ENCODE measurements at places on chromosomes 6 and 20.

GRCh38 chr6:122289762-122290539 is 109.5 kb upstream of the HSF2 start:
- DNase-seq, result no peak

DNA sequence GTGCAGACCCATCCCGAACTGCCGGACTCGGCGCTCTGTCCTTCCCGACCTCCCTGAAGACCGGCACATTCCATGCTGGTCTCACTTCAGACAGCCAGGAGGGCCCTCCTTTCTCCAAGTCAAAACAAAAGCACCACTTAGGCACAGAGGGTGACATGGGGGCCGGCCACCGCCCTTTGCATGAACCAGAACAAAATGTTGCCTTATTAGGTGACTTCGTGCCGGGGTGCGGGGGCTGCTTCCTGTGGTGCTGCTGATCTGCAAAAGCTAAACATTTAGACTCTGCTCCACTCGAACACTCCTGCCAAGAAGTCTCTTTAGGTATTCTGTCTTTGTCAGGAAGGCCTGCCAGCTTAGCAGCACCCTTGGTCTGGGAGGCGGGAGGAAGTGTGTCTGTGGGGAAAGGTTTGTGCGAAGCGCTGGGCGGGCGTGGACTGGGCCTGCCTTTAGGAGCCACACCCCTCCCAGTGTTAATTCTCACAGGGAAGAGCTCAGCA is 133.8 kb downstream of the SMOC2 start:
- no peak for DNase-seq

- no peak for DNase-seq
Observed at GRCh38 chr20:38406476-38406875, 28.7 kb downstream of the SNHG17 start.

- DNase-seq, result no peak
Observed at GRCh38 chr6:159062976-159063375, 18.2 kb upstream of the TAGAP start.

DNA sequence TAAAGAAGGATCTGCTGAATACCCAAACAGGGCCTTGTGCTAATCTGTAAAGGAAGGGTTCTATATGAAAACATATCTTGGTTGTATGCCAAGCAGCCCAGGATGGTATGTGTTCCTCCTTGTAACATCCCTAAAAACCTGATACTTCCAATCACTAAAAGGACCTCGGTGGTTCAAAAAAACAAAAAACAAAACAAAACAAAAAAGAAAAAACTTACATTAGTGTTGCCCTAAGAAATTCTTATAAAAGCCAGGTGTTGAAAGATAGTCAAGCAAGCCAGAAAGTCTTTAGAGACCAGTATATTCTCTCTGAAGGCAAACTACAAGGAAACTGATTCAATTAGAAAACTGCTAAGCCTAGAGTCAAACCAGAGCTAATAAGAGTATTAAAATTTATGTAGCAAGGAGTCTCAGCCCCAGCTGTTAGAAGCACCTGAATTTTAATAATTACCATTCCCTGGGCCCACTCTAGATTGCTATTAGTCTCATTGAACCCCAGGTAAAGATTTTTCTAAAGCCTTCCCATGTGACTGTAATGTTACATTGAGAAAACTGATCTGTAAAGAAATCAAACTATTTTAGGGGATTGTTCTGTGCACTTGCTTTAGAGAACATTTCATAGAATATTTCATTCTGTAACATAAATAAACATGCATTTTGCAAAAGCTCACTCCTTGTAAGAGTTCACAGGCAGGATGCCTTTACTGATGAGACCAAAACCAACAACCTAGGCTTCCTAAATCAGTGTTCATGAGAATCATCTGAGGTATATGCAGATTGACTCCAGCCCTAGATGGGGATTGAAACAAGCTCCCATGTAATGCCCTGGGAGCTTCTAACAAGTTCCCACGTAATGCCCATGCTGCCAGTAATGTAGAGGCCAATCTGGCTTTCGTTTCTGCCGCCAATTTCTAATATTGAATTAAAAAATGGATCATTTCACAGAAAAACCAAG is 95.2 kb upstream of the BTN3A2 start:
- no peak for DNase-seq

- no peak for DNase-seq
Observed at GRCh38 chr20:1845163-1845523, 50.1 kb upstream of the SIRPA start.

- no peak for DNase-seq
Observed at GRCh38 chr6:126267626-126268025, 72.3 kb upstream of the CENPW start.

DNA sequence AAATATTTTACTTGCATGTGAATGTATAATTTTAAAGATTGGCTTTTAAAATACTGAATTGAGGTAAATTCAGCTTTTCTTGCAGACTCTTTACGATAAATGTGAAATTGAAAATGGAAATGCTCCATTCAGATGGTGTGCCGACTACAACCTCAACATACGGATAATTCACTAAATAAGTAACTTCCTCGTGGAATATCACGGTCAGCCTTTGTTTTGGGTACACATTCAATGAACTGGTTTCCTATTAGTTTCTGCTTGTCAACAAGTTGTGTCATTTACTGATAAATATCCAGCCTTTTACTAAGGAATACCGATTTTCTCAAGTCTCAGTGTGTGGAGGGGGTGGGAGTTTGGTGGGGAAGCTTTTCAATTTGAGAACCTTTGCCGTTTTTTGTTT is 2.4 kb upstream of the IRF4 start:
- no peak for DNase-seq

DNA sequence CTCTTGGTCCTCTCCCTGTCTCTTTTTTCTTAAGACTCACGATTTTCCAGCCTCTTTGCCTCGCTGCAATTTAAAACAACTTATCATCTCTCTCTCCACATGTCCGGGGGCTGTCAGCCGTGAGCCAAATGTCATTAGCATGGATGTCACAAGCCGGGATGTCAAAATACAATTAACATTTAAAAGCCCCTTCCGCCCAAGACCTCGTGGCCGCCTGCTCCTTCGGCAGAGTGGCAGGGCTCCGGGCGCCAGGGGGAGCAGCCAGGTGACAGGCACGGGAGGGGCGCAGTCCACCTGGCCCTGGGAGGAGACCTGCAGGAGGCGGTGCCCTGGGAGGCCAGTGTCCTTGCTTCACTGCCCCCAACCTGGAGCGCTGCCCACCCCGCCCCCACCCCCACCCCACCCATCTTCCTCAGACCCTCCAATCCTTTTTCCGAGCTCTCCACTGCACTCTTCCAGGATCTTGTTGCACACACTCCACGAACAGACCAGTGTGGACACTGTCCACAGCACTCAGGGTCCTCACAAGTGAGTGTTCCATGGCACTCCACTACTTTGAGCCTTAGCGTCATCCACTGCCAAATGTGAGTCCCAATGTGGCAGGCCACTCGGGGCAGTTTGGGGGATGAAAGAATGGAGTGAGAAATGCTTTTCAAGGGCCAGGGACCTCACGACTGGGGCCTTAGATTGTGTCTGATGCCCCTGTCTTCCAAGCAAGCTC is 5.6 kb upstream of the GRM4 start:
- no peak for DNase-seq

- no peak for DNase-seq
Observed at GRCh38 chr6:157649311-157650260, 173.5 kb upstream of the SNX9 start.

GRCh38 chr6:79453558-79454042 is 83.6 kb downstream of the LCA5 start:
- DNase-seq, result no peak

GRCh38 chr6:149965194-149966020 is 1.7 kb downstream of the ULBP1 start:
- DNase-seq, result no peak

DNA sequence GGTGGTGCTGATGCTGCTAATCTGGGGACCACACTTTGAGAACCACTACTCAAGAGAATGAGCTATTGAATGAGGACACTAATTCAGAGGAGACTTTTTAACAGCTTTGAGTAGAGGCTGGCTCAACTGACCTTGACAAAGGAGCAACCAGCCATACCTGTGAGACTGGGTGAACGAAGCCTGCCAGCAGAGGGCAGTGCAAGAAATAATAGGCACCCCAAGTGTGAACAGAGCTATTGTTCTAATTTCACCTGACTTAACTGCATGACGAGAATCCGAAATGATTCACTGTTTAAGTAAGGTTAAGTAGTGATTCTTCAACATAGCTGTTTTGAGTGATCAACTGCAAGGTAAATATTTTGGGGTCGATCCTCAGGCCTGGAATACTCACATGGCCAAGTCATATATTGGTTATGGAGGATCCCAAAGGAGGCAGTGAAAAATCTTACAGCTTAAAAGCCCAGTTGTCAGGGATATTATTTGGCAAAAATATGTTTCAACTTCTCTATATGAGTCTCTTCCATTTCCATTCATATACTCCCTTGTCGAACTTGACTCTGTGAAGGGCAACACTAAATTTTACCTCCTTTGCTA is 550.5 kb upstream of the MARCKS start:
- DNase-seq, result no peak

- DNase-seq, result no peak
Observed at GRCh38 chr6:129632172-129632613, 77.8 kb downstream of the ARHGAP18 start.

GRCh38 chr6:111379302-111379701 is 103.7 kb downstream of the REV3L start:
- no peak for DNase-seq

DNA sequence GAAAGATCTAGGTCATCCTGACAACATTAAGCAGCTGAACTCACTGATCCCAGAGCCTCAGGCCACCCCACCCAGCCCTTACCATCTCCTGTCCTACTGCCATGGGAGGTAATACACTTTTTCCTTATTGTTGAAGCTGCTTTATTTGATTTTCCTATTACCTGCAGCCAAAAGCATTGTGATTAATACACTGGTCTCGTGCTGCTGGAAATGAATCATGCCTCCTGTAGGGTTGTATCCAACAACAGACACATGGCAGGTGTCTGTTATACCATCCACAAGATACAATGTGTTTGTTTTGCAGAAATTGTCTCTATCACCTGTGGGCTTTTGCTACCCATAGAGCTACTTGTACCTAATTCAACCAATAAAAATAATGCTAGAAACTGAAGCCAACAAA is 34.2 kb downstream of the MYLIP start:
- DNase-seq, result no peak

DNA sequence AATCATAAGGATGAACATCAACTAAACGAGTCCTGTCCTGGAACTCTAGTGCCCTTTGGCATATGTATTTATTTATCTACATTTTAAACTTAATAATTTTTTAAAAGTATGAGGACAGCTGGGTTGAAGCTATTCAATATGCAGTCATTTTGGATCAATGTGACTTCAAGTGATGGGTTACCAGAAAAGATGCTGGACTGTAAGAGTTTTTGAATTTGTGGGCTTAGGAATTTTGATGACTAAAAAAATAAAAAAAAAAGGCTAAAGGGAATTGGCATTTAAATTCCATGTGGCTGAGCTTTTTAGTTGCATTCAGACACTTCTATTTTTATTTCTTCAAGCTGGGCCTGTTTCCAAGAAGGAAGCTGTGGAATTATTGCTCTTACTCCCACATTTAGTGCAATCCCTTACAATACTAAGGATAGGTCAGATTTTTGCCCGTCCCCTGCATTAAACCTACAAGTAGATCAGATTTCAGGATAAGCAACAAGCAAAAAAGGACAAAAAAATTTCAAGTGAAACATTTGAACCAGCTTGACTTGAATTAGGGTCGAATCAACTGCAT is 704.2 kb upstream of the CITED2 start:
- no peak for DNase-seq

- no peak for DNase-seq
Observed at GRCh38 chr20:56736285-56736857, 107.3 kb downstream of the TFAP2C start.

DNA sequence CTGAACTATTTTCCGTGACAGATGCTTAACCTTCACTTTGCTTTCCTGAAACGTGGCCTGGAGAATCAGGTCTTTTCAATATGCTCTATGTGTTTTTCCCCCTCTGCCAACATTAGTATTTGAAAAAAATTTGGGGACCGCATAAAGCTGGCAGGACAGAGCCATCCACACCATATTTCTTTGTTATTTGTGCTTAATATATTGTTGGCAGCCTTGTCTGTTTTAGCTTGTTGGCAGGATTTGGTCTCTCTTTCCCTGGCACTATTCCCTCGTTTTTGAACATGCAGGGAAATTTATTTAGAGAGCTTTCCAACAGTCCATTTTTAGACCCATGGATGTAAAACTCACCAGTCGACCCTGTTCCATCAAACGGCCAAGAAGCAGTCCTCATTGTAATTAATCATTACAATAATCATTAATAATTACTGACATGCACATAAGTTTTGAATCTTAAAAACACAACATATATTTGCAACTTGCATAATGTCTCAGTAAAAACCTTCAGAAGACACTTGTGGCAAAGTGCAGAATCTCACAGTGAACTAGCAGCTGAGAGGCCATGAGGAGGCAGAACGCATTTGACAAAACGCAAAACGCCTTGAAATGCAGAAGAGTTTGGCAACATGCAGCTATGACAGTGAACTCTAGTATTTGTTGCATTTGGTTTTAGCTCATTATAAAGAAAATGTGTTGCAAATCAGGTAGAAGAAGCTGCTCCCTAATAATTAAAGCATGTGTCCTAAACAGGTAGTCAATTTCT is 514.2 kb downstream of the C6orf118 start:
- no peak for DNase-seq

DNA sequence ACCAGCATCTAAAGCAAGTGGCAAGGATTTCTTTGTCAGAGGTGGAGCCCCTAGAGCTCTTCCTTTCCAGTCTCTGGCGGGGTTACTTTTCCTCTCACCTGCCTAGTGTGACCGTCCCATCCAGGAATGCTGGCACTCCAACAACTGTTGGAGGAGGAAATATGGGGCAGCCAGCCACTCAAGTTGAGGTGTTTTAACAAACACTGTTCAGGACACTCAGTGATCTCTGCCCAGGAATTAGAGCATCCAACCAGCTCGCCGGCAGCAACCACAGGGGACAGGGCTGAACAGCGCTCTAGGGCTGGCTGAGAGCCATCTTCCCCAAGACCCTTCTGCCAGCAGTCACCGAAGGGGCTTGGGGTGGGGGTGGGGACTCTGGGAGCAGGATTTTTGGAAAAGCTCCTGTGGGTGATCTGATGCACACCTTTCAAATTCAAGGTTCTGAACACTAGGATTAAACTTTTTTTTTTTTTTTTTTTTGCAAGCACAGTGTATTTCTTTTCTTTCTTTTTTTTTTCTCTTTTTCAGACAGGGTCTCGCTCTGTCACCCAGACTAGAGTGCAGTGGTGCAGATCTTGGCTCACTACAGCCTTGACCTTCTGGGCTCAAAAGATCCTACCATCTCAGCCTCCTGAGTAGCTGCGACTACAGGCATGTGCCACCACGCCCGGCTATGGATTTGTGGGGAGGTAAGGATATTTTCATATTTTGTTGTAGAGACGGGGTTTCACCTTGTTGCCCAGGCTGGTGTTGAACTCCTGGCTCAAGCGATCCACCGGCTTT is 28.4 kb upstream of the KCNK16 start:
- no peak for DNase-seq

- no peak for DNase-seq
Observed at GRCh38 chr6:1913577-1913976, 303.9 kb downstream of the FOXC1 start.

DNA sequence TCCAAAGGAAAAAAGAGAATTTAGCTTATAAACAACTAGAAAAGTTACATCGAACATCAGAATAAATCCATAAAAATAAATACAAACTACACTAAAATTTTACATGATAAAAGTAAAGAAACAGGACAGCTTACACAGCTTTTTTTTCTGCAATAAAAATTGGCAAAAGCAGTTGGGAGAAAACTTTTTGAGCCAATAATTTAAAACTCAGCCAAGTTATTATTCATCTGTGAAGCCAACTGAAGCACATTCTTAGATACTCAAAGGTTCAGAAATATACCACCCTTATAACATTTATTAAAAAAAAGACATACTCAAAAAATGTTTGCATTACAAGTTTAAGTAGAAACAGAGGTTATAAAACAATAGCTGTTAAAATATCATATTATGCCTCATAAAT is 23.7 kb upstream of the RSPO3 start:
- DNase-seq, result no peak

All from C1 segment of cervical spinal cord (tissue), 14 donors.